ENCODE measurements at places on chromosomes 7 and 10.
A peak's percentile ranks its signal among the peaks of the same experiment; 100 is the strongest.

DNA sequence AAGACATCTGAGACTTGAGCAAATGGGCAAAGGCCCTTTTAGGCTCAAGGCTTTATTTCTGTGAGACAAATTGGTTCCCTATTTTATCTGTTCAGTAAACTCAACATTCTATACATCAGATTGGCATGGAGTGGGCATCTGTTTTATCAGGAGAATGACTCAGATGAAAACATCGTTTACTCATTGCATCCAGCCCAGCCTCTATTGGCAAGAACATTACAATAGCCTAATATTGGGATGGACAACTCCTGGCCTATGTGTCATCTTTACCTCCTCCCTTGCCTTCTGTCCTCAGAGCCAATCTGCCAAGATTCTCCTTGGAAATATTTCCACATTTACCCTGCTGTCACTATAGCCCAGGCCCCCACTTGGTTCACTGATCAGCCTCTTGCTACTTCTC is 5.5 kb upstream of the BLNK start:
- no peak for DNase-seq
- no peaks in the 10 kb centered on the region for H3K4me1 ChIP-seq
- H3K27me3 ChIP-seq: peaks cover 12% of the 10 kb centered on the region
- H3K4me3 ChIP-seq: no peak overlapping the region
- no peaks in the 10 kb centered on the region for H3K36me3 ChIP-seq

- no peaks in the 10 kb centered on the region for H3K27me3 ChIP-seq
- no peaks in the 10 kb centered on the region for H3K4me1 ChIP-seq
- no peaks in the 10 kb centered on the region for H3K36me3 ChIP-seq
- no peak overlapping the region for H3K4me3 ChIP-seq
Observed at GRCh38 chr10:80670774-80671173, 133.1 kb downstream of the SH2D4B start.

DNA sequence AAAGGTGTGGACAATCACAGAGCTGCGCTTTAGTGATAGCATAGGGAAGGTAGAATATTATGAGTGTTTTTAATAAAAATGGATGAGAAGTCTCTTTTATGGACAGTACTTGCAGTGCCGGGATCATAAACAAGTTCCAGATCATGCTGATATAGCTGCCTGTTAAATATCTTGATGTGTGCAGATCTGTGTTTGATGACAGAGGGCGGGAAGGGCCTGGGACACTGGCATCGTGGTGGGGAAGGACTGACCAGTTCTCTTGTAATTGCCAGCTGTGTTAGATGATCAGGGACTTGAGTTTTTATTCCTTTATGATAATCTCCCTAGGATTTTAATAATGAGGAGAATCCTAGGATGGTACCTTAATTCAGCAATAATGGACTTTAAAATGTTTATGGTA is 14.6 kb downstream of the SND1 start:
- no peaks in the 10 kb centered on the region for H3K27me3 ChIP-seq
- H3K4me1 ChIP-seq: peaks cover 43% of the 10 kb centered on the region
- peak overlapping the region; percentile 74 for H3K27ac ChIP-seq
- H3K4me3 ChIP-seq: no peak overlapping the region
- no peak for DNase-seq

DNA sequence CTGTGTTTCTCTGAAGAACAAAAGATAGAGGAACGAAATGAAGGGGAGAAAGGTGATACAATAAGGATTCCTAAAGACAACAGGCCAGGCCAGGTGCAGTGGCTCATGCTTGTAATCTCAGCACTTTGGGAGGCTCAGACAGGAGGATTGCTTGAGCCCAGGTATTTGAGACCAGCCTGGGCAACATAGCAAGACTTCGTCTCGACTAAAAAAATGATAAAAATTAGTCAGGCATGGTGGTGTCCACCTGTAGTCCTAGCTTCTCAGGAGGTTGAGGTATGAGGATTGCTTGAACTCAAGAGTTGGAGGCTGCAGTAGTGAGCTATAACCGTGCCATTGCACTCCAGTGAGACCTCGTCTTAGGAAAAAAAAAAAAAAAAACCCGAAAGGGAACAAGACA is 41.4 kb upstream of the FAM3C start:
- H3K27ac ChIP-seq: no peak overlapping the region
- peaks cover 17% of the 10 kb centered on the region for H3K4me1 ChIP-seq
- no peak for DNase-seq
- no peak overlapping the region for H3K4me3 ChIP-seq
- H3K36me3 ChIP-seq: no peaks in the 10 kb centered on the region
- H3K27me3 ChIP-seq: no peaks in the 10 kb centered on the region

DNA sequence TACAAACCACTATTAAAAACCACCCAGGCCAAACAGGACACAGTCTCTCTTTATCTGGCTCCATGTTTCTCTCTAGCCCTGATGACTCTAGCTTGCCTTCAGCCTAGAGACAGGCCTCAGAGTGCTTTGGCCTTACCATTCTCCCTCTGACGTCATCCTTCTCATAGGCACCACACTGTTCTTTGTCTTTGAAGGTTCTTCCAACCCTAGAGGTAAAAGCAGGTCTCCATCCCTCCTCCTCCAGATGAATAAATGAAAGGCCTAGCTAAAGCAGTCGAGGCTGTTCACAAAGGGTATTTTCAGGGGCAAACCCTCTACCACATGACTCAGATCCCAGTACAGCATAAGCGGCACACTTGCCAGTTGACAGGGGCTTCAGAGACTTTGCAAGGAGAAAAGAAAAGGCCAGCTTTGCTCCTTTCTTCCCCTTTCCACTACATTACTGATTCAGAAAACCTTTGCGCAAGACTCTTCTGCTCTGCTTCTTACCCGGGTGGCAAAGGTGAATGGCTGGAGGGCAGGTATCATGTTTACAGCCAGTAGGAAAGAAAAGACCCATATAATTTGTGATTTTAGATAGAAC is 14.8 kb downstream of the NFE2L3 start:
- H3K4me1 ChIP-seq: no peaks in the 10 kb centered on the region
- H3K27me3 ChIP-seq: no peaks in the 10 kb centered on the region
- H3K4me3 ChIP-seq: no peak overlapping the region
- no peaks in the 10 kb centered on the region for H3K36me3 ChIP-seq

Data from osteocyte (in vitro differentiated cells).